Activated naive CD4-positive, alpha-beta T cell treated with Interleukin-2 at 50 U/mL for 16 hours (primary cell): ENCODE measurements at places on chromosomes 4 and X.

DNA sequence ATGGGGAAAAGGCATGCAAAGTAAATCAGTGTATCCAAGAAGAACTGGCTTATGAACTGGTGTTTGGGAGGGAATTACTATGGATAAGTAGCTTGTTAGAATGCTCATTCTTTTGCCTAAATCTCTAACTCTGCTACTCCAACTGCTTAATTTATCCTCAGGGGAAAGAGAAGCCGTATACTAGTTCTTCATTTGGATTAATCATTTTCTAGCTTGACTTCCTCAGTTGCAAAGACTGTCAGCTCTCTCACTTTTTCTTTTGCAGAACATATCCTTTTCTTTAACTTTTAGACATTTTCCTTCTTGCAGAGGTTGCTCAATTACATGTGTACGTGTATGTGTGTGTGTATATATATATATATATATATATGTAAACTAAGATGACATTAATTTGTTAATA lies 21.9 kb downstream of the GPRIN3 start:
- no peak for DNase-seq

- no peak for DNase-seq
Observed at GRCh38 chrX:107683124-107683895, 55.0 kb downstream of the PRPS1 start.

DNA sequence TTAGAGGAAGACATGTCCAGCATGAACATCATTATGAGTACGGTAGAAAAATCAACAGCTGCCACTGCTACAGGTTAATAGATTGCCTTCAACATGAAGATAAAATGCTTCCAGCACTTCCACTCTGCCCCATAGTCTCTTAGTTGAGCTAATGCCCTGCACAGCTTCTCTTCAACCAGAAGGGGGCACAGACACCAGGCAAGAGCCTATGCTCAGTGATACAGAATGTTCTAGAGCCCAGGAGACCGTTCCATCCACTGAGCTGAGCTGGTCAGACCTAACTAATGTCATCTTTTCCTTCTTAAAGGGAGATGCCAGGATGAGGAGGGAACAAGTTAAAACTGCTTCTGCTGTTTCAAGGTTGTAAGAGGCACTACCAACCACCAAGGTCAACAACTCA lies 42.2 kb downstream of the SMIM10L2A start:
- DNase-seq, result no peak

GRCh38 chrX:28659269-28659668 lies 72.0 kb downstream of the IL1RAPL1 start:
- no peak for DNase-seq

- DNase-seq, result no peak
Observed at GRCh38 chr4:77856152-77856551, 6.5 kb upstream of the MRPL1 start.

DNA sequence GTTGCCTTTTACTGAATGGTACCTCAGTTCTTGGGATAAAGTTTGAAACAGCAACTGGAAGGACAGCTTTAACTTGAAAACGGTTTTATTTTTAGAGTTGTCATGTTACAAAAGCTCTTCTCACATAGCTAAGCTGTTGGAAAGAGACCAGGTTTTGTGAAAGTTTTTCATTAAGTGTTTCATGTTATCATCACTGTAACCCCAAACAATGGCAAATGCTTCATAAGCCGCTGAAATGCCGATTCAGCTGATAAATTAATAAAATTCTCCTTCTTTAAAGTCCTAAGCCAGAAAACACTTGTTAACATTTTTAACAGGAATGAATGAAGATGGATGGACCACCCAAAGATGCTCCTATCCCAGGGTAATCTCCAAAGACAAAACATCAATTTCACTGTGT lies 76.1 kb upstream of the IRF2 start:
- DNase-seq, result no peak

DNA sequence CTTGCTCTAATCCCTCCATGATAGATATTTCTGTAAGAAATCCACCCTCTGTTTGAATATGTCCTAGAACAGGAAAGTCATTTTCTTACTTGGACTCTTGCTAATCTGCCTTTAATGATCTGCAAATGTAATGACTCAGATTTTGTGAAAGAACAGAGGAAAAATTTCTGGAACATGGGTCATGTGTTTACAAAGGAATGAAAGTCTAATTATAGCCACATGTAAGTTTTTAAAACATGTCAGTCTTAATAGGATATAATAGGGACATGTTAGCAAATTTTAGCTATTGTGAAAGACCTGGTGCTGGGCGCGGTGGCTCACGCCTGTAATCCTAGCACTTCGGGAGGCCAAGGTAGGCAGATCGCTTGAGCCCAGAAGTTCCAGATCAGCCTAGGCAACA lies 47.6 kb downstream of the GRK4 start:
- DNase-seq, result no peak

- DNase-seq, result no peak
Observed at GRCh38 chr4:74370912-74371311, 6.0 kb downstream of the EREG start.

DNA sequence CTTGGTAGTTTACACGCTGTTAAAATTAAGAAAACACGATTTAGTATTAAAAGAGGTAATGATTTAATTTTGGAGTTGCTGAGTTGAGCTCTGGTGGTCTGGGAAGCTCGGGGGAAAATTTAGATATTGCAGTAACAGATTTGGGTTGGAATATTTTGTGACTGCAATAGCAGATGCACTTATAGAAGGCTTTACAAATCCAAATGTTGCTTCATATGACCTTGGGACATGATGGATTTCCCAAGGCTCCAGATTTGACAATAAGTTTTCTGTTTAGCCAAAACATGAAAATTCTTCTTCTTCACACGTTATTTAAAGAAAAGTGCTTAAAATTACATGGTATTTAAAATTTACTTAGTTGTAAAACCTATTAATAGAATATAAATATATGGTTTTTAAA lies 302.0 kb downstream of the SPRY1 start:
- no peak for DNase-seq

DNA sequence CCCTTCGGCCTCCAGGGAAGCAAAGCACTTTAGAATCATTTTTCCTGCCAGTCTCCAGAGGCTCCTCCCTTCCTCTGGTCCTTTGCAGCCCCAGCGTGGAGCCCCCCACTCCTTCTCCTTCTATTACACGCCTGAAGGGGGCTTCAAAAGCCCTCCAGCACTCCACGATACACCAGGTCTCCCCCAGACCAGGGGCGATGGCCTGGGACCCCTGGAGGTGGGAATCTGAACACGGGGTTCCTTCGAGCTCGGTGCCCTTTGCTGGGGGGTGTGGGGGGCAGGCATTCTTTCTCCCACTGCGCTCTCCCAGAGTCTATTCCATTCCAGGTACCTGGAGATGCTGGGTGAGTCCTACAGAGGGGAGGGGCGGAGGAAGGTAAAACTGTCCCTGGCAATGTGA lies 97.6 kb downstream of the HMX1 start:
- DNase-seq, result no peak

GRCh38 chr4:101807351-101807750 lies 16.8 kb downstream of the BANK1 start:
- no peak for DNase-seq

DNA sequence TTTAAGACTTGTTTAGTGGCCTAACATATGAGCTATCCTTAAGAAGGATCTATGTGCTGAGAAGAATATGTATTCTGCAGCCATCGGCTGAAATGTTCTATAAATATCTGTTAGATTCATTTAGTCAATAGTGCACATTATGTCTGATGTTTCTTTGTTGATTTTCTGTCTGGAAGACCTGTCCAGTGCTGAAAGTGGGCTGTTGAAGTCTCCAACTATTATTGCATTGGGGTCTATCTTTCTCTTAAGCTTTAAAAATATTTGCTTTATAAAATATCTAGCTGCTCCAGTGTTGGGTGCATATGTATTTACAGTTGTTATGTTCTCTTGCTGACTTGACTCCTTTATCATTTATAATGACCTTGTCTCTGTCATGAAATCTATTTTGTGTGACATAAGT lies 9.4 kb upstream of the BLTP1 start:
- DNase-seq, result no peak
